Smooth muscle cell of bladder (primary cell): ENCODE measurements at places on chromosomes 3 and 15. TPM values are rescaled to one million over a fixed set of nuclear protein-coding genes. Genes with fewer than 3 reads are reported as not detected.

CELSR3 gene
- total RNA-seq, result 1.00 and 1.6 TPM in 2 replicates

NGLY1 gene
- 21.8 and 25.7 TPM in 2 replicates for total RNA-seq

B4GALT4 gene
- 52.6 and 64.3 TPM in 2 replicates for total RNA-seq

SLC28A2 gene
- under 0.01 TPM in 1 of 2 replicates, not detected in the other for total RNA-seq

DAPK2 gene
- 1.3 and 1.5 TPM in 2 replicates for total RNA-seq

SCG5 gene
- 9.1 and 13.7 TPM in 2 replicates for total RNA-seq

LRRC3B gene
- total RNA-seq, result under 0.01 TPM in 1 of 2 replicates, not detected in the other

RETNLB gene
- total RNA-seq, result not detected in 2 replicates

GNAT1 gene
- not detected in 2 replicates for total RNA-seq
